ENCODE measurements at places on chromosomes 1 and 21.

DNA sequence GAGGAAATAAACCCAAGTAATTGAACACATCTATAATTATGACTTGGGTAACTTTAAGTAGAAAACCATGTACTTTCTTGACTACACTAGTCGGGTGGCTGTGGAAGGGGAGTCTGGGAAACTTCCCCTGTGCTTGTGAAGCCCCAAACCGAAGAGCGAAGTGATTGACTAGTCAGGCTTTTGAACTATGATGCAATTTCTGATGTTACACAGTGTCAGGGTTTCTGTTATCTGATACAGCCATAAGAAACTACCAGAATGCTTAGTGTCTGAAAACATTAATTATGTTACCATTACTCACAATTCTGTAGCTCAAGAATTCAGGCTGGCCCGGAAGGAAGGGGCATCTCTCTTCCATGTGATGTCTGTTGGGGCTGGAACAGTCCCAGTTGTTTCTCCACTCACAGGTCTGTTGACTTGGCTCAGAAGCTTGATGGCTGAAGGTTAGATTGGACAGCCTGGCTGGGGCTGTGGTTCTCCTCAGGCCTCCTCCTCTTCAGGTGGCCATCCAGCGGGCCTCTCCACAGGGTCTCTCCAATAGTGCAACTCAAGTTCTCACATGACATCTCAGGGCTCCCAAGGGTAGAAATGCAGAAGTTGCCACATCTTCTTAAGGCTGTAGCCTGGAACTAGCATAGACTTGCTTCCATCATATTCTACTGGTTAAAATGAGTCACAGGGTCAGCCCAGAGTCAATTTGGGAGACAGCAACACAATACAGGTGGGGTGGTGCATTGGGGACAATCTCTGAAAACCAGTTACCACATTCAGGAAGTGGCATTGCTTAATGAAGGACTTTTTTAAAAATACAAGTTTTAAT lies 8.3 kb upstream of the C8B start:
- no peak for DNase-seq

- no peak for DNase-seq
These were observed 1.5 kb upstream of the SYDE2 start for GRCh38 chr1:85202092-85202863.

DNA sequence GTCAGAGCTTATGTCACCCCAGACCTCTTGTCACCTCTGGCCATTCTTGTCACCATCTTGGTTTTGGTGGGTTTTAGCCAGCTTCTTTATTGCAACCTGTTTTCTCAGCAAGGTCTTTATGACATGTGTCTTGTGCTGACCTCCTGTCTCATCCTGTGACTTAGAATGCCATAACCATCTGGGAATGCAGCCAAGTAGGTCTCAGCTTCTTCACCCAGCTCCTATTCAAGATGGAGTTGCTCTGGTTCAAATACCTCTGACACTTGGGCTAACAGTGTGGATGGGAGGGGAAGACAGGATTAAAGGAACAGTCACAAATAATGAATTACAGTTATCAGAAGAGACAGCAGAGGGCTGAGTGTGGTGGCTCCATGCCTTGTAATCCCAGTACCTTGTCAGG lies 30.5 kb upstream of the PIK3CD start:
- no peak for DNase-seq

GRCh38 chr1:203596673-203597210 lies 29.9 kb upstream of the ATP2B4 start:
- no peak for DNase-seq

DNA sequence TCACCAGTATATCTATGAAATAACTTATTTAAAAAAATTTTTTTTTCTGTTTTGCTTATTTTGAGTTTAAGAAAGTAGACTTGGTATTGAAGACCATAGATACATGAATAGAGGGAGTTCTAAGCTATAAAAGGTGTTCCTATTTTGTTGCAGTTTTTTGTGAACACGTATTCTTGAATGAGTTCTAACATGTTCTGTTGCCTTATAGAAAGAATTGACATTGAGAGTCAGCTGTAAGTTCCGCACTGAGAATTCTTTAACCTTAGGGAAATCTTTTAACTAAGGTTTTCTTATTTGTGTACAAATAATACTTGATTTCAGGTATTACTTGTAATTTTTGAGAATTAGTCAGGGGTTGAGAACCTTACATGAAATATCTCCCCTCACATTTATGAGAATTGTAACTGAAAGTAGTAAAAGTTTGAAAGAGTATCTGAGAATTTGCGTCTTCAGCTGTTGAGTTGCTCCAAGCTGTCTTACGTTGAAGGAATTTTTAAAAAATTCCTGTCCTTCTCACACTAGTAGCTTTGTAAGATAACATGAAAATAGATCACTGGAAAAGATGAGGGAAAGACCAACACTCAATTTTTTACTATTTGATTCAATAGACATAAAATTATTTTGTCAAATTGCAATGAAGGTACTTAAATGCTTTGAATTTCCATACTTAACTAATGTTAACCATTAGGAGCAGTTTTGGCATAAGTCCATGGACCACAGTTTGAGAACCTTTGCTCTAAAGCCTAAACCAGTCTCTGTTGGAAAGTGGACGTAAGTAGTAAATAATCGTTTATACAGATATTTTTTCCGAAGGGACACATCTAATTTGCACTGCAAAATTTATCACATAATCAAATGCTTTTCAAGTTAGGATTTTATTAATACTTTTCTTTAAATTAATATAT lies 3.8 kb downstream of the DR1 start:
- no peak for DNase-seq

DNA sequence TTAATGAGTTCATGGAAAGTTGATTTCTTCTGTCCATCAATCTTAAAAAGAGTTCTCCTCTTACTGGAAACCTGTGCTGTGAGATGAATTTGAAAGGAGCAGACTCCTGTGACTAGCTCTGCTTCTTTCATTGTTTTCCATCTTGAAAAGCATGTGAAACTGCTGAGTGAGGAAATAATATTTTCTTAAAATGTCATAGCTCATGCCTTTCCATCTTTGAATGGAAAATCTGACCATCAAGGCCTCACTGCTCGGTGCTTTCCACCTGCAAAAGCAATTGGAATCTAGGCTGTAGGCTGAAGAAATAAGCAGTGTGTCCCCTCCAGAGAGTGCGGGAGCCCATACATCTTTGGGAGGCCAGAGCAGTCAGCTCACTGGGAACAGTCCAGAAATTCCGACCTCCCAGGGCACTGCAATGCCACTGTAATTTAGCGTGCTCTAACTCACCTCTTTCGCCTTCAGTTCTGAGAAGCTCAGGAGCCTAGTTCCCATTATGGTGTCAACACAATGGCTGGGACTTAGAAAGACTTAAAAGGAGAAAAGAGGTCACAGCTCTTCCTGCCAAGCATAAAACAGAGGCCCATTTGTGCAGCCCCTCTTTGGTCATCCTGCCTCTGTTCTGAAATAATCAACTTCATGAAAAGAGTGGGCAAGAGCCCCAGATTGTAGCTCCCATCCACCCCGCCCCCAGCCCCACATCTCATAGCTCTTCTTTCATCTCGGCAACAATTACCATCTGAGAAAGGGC lies 50.4 kb upstream of the F3 start:
- no peak for DNase-seq

DNA sequence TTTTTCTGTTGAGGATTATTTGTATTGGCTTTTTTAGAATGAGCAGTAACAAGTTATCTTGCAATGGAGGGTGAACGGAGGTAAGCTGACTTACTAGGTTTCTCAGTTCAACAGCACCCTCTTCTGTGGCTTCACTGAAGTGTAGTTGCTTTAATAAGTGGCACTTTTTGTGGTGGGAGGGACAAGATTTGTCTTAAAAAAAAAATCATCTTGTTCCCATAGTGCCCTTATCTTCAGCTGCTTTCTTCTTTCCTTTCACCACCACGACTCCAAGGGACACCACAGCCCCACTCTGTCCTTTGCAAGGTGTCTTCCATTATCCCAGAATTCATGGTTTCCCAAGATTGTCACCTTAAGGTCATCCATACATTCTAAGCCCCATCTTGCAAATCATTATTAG lies 92.9 kb downstream of the PIGK start:
- DNase-seq, result peak; percentile 6

- peak; percentile 63 for DNase-seq
These were observed 277.3 kb upstream of the FMN2 start for GRCh38 chr1:239814306-239814881.

- no peak for DNase-seq
These were observed 49.5 kb downstream of the SSBP3 start for GRCh38 chr1:54356680-54357147.

DNA sequence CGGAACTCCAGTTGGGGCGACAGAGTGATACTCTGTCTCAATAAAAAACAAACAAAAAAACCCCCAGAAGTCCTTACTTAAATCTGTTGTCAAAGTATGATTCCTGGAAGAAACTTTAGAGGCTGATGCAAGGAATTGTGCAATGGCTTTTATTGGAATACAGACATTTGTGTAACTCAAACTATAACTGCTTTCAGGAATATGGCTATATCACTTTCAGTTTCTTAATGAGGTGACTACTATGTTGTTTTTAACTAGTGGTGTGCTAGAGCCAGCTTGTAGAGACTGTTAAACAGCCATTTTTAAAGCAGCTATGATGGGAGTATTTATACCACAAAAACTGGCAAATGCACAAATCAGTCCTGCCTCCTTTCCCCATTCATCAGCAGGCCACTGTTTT lies 22.7 kb upstream of the DNAJC28 start:
- no peak for DNase-seq

DNA sequence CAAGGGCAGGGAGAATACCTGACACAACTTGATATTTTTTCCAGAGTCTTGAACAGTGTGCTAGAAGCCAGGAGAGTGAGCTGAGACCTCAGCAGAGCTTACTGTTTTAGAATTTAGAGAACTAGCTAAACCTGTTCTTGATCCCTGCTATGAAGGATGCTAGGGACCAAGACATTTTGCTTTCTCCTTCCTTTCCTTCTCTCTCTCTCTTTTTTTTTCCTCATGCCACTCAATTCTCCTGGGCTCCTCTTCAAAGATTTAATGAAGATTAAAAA lies 99.0 kb downstream of the NGF start:
- DNase-seq, result no peak

- peak; percentile 1 for DNase-seq
These were observed 626.9 kb upstream of the ADGRL4 start for GRCh38 chr1:79633456-79633855.

- no peak for DNase-seq
These were observed 103.7 kb downstream of the COQ8A start for GRCh38 chr1:227043755-227044154.

DNA sequence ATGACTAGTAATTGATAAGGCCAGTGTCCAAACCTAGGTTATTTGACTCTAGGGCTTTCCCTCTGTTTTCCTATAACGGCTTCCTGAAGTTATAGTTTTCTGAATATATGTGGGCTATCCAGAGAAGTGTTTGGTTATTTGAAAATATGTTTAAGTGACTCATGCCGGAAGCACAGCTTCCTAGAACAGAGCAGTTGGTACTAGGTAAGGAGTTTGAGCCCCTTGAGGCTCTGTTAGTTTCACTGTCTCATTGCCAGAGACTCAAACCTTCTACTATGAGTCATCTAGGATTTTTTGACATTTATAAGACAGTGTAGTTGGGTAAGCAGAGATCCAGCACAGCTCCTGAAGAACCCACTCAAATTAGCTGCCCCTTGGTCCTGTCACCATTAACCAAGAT lies 27.1 kb upstream of the LEPR start:
- DNase-seq, result peak; percentile 30

DNA sequence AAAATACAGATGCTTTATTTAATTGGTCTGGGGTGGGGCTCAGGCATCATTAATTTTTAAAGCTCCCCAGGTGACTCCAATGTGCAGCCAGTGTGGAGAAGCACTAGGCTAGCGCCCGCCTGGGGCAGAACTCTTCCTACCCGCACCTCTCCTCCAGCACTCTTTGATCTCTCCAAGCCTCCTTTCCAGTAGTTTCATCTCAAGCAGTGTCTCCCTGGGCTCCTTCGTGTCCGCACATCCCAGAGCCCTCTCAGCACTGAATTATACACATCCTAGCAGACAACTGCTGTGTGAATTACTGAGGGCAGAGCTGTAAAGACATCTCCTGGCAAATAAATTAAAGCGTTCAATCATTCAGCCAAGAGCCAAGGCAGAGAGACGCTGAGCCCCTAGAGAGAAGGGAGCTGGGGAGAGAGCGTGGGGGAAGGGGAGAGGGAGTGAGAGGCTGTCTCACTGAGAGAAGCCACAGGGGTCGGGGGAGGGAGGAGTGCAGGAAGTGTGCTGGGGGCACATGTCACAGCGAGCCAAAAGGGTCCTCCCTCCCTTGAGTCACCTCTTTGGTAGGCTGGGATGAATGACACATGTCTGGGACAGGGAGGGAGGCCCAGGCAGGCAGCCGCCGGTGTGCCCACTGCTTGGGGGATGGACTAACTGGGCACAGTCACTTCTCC lies 21.0 kb upstream of the PARP1 start:
- DNase-seq, result no peak

- peak; percentile 38 for DNase-seq
These were observed 96.4 kb downstream of the UBR4 start for GRCh38 chr1:19113697-19114092.

GRCh38 chr1:109639063-109639840 lies 16.6 kb upstream of the GSTM4 start:
- no peak for DNase-seq

- DNase-seq, result no peak
These were observed 192.6 kb upstream of the AJAP1 start for GRCh38 chr1:4461726-4462290.

DNA sequence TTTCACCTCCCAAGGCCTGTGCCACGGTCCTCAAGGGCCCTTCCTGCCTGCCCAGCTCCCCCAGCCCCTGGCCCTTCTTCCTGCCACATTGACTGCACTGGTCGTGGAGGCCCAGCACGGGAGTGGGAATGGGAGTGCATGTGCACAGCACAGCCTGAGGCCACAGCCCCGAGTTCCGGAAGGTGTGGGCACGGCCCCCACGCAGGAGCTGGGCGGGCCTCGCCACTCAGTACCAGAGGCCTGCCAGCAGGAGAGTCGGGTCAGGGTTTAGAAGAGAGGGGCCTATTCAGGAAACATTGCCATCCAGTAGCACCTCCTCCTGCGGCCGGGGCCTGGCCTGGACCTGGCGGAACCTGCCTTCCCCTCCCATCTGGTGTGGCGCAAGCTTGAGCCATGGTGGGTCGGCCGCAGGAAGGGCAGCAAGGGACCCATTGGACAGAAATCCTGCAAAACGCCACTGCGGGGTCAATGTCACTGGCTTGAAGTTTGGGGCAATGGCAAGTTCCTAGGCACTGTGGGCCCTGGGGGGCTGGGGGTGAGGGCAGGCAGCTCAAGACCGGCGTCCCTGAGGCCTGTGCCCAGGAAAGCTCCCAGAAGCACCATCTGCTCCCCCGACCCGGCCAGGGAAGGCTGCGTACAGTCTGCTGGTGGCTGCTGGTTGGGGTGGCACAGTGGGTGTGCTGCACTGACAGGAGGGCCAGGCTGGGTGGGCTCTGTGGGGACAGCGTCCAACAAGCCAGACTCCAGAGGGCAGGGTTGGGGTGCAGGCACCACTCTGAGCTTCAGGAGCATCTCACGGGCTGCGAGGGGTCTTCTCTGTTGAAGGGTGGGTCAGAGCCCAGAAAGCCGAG lies 1.8 kb upstream of the TMEM52 start:
- DNase-seq, result no peak

Data from H54 (cell line).